ENCODE measurements at places on chromosomes 4 and X.

- DNase-seq: no peak
These were observed 291 bp upstream of the NBDY start for GRCh38 chrX:56728752-56729151.

DNA sequence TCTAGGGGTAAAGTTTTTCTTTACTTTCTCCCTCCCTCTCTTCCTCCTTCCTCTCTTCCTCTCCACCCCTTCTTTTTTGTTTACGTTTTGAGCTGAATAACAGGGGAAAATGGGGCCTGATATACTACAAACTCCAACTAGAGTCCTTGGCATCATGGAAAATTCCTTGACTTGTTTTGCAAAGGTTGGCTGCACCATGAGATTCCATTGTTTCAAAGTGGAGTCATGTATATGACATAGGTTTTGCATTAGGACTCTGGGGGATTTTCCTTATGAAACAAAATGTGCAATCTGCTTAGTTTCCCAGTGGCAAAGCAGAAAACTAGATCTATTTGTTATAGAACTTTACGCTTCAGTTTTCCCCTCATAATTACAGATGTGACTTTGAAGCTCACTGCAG is 233.5 kb upstream of the PGRMC2 start:
- no peak for DNase-seq

GRCh38 chrX:39915596-39915995 is 182.2 kb downstream of the BCOR start:
- DNase-seq: no peak

DNA sequence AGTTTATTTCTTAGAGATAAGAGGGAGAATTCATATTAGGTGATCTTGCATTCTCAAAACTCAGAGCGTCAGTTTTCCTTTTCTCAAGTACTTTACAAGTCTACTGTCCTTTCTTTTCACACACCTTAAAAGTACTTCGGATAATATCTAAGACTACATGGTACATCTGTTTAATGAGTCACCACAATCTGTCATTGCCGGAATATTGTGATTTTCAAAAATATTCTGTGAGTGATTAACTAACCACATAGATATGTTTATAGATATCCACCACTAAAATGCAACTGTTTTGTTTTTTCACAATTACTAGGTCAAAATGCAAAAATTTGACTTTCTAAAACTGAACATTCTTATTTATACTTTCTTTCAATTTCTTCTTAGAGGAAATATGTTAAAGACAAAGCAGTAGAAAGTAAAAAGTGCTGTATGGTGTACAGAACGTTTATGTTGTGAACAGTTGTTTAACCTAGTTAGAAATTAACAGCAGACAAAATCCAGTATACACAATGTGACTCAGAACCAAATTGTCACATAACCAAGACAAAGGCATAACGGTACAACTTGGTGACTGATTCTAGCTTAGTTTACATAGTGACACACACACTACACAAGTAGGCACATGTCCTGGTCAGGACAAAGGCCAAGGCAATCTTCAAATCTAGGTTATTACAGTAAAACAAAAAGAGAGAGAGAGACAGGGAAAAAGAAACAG is 482.9 kb downstream of the NAF1 start:
- DNase-seq: no peak
